ENCODE measurements at places on chromosomes 7 and 10. TPM values are rescaled to one million over a fixed set of nuclear protein-coding genes. Genes with fewer than 3 reads are reported as not detected.
A peak's percentile ranks its signal among the peaks of the same experiment; 100 is the strongest.

Gene OPN4
- total RNA-seq = not detected

Gene TLL2
- total RNA-seq = 14.1 TPM

Gene LDB1
- total RNA-seq = 26.7 TPM

Gene ZNF488
- 0.25 TPM for total RNA-seq

Gene TNS3
- 210 TPM for total RNA-seq

Gene GPR85
- total RNA-seq = 0.35 TPM

DNA sequence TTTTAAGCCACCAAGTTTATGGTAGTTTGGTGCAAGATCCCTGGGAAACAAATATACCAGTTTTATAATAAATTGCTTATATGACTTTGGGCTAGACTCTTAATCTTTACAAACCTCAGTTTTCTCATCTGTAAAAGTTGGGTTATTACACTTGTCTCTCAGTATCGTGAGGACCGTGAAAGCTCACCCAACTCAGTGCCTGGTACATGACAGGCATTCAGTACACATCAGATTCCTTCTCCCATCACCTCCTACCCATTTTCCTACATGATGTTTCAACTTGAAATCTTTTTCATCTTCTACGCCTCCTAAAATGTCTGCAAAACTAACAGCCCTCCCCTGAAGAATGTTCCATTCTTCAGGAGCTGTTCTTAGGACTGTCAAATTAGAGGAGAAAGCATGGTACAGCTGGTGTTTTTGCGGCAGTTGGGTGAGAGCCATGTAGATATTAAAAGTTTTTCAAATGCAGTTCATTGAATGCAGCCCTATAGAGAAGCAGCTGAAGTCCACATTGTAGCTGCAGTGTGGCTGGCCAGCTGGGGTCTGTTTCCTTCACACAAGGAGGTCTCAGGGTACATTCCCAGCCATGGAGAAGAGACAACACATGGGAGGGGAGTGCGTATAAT is 812.8 kb downstream of the LRMDA start:
- DNase-seq = no peak

- DNase-seq = no peak
Observed at GRCh38 chr7:27148756-27149641, 1.4 kb upstream of the HOXA6 start.

- DNase-seq = no peak
Observed at GRCh38 chr7:128065872-128066271, 34.6 kb upstream of the LRRC4 start.

DNA sequence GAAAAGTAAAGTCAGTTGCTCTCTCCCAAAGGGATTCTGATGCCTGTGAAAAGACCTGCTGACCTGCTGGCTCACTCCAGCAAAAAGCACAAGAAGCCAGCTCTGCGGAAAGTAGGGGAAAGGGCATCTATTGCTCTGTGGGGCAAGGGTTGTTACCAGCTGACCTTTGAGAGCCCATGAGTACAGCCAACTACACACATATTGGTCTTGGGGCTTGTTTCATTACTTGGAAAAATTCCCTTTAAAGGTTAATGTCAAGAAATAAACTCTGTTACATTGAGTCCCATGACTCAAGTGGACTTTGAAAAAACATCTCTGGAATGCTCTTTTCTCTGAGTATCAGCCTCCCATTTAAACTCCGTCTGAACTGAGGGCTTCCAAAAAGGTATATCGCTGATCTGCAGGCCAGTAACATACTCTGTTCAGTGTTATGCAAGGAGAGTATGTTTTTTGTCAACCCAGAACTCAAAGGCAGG is 53.2 kb downstream of the PANK1 start:
- DNase-seq = peak; percentile 76

DNA sequence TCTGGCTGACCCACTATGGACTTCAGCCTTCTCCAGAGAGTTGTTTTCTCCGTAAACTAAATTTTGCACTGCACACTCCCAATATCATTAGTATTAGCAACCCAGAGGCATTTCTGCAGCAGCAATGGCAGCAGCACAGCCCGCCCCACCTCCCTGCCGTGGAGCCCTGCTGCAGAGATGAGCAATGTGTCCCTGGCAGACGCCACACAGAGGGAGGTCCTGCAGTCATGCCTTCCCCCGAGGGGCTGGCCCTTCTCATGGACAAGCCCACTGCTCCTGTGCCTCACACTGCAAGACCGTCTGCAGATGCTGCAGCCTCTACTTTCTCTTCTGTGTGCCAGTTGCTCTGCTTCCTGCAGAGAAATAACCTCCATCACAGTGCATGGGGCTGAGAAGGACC is 393.4 kb upstream of the MKI67 start:
- no peak for DNase-seq

- DNase-seq = peak; percentile 84
Observed at GRCh38 chr10:74418285-74418872, 267.4 kb downstream of the ADK start.

DNA sequence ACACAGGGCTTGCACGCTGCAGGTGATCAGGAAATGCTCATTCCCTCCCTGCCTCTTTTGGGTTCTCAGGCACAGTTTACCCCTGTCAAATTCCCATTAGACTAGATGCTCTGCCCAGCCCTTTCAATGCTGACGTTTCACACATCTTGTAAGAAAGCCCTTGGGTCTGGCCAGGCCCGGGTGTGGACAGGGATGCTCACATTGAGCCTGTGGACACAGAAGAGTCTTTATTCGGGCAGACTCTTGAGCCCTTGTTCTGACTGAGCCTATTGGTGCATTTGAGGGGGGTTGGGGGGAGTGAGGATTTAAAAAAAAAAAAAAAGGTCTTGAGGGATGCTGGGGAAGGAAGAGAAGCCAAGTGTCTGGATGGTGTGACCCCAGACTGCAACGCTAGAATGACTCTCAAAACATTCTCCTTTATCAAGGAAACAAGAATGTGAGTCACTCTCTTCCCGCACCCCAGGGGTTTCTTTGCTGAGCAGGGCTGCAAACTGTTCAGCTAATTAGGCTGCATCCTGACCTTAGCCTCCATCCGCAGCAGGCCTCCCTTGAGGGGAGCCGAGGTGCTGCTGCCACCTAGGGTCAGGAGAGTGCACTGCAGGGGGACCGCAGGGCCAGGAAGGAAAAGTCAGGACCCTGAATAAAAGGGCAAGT is 53.6 kb upstream of the TMEM72 start:
- DNase-seq = peak; percentile 50

- no peak for DNase-seq
Observed at GRCh38 chr10:84176836-84177474, 3.4 kb downstream of the GPR15LG start.

- DNase-seq = no peak
Observed at GRCh38 chr7:94532676-94533075, 23.1 kb downstream of the CASD1 start.

GRCh38 chr7:124322561-124322960 is 289.7 kb upstream of the TMEM229A start:
- no peak for DNase-seq

DNA sequence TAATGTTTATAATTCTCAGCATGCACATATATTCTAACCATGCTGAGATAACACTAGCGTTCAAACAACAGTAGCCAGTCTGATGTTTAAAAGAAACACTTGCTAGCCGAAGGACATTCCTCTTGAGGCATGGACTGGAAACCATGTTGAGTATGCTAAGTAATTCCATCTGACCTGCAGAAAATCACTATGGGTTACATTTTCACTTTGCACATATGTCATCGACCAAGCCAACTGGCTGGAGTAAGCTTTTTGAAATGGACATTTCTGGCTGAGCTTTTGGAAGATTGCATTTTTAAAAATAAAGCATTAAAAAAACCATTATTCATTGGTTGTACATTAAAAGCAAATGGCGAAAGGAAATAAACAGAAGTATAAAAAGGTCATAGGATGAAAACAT is 88.2 kb downstream of the BBS9 start:
- no peak for DNase-seq

GRCh38 chr10:132387764-132388210 is 9.2 kb upstream of the PWWP2B start:
- DNase-seq = no peak

- DNase-seq = no peak
Observed at GRCh38 chr7:155191137-155191536, 106.5 kb upstream of the INSIG1 start.

DNA sequence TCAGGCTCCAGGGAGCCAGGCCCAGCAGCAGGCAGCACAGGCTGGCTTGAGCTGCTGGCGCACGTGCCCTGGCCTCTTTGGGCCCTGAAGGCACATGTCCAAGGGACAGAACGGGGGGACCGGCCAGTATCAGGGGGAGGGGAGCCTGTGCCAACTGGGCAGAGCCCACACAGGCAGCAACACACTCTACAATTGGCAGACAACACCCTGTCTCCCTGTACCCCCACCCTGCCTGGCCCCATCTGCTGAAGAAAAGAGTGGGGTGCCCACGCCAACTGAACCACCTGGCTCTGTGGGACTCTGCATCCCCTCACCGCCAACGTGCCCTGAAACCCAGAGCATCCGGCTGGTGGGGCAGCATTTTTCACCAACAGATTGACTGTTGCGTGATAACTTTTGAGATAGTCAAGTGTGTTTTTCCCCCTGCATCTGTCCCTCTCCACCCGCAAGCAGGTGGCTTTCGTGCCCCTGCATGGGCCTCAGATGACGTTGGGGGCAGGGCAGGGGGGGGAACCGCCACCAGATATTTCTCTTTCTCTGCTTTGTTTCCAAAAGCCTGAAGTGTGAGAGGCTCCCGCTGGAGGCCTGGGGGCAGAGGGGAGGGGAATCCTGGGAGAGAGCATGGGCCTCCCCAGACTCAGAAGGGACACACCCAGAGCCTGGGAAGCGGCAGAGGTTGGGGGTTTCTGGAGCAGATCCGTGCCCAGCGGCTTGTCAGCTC is 21.8 kb downstream of the SLIT1 start:
- no peak for DNase-seq

- DNase-seq = no peak
Observed at GRCh38 chr10:128027822-128028507, 98.3 kb downstream of the MKI67 start.

- no peak for DNase-seq
Observed at GRCh38 chr10:88763441-88763840, 3.6 kb downstream of the LIPN start.

DNA sequence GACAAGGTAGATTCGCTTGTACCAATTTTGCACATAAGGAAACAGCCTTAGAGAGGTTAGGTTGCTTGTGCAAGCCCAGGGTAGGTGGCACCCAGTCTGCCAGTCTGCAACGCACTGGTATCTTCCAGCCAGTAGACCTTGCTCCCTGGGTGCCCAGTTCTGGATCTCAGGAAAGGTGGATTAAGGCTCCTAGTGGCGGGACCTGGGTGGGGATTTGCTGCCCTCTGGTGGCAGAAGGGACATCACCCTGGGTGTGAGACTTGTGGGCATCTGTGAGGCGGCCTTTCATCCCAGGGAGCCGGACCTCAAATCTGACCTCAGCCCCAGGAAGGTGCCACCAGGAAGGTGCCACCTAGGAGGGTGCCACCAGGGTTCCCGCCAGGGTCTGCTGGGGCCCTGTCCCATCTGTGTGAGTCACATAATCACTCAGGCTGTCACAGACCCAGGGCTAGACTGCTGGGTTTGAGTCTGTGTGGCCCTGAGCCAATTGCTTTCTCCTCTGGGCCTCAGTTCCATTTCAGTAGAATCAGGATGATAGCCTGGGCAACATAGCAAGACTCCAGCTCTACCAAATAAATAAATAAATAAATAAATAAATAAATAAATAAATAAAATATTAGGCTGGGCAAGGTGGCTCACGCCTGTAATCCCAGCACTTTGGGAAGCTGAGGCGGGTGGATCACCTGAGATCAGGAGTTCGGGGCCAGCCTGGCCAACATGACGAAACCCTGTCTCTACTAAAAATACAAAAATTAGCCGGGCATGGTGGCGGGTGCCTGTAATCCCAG is 5.3 kb upstream of the PRKRIP1 start:
- peak; percentile 65 for DNase-seq

GRCh38 chr10:113916053-113916452 is 61.6 kb downstream of the NHLRC2 start:
- peak; percentile 10 for DNase-seq

DNA sequence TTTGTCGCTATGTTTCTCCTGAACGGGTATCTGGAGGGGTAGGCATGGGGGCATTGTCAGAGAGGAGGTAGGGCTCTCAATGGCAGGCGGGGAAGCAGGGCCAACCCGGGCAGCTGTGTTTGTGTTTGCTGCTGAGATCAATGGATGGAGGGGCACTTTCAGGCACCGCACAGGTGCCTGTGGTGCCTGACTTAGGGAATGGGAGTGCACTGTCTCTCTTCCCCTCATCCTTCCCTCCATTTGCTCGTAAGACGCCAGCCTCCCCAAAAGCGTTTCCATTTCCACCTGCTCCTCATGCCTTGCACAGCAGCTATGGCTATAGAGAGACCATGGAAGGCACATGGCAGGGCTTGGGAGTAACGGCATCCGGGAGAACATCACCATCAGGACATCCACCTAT is 615.9 kb upstream of the FOXK1 start:
- no peak for DNase-seq

DNA sequence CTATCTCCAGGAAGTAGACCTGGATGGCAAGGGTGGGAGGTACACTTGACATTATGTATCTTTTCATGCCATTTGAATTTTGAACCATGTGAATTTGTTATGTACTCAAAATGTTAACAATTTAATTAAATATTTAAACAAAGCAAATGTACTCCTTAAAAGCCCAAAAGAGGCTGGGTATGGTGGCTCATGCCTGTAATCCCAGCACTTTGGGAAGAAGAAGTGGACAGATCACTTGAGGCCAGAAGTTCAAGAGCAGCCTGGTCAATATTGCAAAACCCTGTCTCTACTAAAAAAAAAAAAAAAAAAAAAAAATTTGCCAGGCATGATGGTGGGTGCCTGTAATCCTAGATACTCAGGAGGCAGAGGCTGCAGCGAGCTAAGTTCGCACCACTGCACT is 136.9 kb upstream of the ASAH2 start:
- DNase-seq = no peak

DNA sequence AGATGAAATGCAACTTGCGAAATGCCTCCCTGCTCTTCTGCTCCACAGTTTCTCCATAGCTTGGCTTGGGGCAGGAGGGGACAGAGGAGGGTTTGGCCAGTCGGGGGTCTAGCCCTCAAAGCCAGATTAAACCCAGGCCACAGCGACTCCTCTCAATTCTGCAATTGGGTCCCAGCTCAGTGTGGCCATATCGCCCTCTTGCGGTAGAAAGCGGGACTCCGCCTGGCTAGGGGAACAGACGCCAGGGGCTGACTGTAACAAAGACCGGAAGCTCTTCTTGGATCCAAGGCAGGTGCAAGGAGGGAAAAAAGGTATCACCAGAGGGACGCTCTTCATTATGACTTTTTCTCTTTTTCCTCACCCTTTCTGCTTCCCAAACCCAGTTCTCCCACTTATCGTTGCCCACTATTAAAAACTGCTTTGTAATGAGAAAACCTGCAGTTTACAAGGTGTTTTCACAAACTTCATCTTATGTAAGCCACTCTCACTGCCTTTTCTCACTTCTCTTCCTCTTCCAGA is 36.6 kb upstream of the TNPO3 start:
- peak; percentile 47 for DNase-seq

GRCh38 chr10:58734664-58735063 is 222.0 kb downstream of the BICC1 start:
- no peak for DNase-seq

- peak; percentile 36 for DNase-seq
Observed at GRCh38 chr10:108787932-108788331, 1135.4 kb downstream of the XPNPEP1 start.

DNA sequence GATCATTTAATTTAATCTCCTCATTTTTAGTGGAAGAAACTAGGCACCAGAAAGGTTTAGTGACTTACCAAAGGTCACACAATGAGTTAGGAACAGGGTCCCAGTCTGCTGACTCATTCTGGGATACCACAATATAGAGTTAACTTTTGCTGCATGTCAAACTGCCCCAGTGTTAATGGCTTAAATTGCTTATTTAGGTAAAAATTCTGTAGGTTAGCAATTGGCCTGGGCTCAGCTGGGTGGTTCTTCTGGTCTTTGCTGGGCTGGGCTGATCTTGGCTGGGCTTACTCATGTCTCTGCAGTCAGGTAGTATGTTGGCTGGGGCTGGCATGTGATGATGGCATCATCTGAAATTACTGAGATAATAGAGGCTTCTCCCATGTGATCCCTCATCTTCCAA is 111.6 kb downstream of the EMX2 start:
- no peak for DNase-seq

Data from renal cortical epithelial cell (primary cell).